ENCODE measurements at places on chromosomes 7 and 10. TPM values are rescaled to one million over a fixed set of nuclear protein-coding genes. Genes with fewer than 3 reads are reported as not detected.

The MRPS24 gene
- 156 TPM for polyA plus RNA-seq

The NUTM2B gene
- 0.22 TPM for polyA plus RNA-seq

The TRIM73 gene
- 1.5 TPM for polyA plus RNA-seq

The PTPRN2 gene
- polyA plus RNA-seq: 0.40 TPM

The AS3MT gene
- 2.0 TPM for polyA plus RNA-seq

The TMEM106B gene
- polyA plus RNA-seq: 11.8 TPM

The UCN3 gene
- not detected for polyA plus RNA-seq

The FZD1 gene
- polyA plus RNA-seq: 2.7 TPM

The DPCD gene
- polyA plus RNA-seq: 17.3 TPM

The NUP205 gene
- 30.7 TPM for polyA plus RNA-seq

The SPDYE9 gene
- polyA plus RNA-seq: not detected

The MSMB gene
- polyA plus RNA-seq: 0.59 TPM

The HTR5A gene
- polyA plus RNA-seq: not detected

The ARHGAP21 gene
- 9.7 TPM for polyA plus RNA-seq

The PRTFDC1 gene
- polyA plus RNA-seq: 1.0 TPM

The DPP6 gene
- 0.60 TPM for polyA plus RNA-seq

Measured in esophagus (tissue), 2 donors.